ENCODE measurements at places on chromosomes 13 and 19.

DNA sequence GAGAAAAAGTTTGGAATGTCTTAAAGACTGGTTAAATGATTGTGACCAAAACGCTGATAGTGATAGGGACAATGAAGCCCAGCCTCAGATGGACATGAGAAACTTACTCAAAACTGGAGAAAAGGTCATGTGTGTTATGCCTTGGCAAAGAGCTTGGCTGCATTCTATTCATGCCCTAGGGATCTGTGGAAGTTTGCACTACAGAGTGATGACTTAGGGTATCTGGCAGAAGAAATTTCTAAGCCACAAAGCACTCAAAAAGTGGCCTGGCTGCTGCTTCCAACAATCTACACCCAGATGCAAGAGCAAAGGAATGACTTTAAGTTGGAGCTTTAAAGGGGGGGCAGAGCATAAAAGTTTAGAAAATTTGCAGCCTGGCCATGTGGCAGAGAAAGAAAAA, 521.3 kb downstream of the UQCRFS1 start:
- no peak for DNase-seq

DNA sequence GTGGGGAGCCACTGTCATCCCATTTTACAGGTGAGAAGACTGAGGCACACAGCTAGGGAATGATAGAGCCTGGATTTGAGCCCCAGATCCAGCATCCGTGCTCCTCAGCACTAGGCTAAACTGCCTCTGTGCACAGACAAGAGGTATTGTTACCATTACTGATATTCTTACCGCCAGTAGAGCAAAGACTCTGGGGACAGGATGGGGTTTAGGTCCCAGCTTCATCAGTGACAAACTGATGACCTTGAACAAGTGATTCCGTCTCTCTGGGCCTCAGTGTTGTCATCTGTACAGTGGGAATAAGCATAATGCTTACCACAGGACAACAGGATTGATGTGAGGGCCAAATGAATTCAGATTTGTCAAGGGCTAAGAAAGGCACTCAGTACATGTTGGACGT, 16.5 kb downstream of the AXL start:
- no peak for DNase-seq

GRCh38 chr13:44206434-44206833, 167.2 kb upstream of the SERP2 start:
- DNase-seq, result no peak

DNA sequence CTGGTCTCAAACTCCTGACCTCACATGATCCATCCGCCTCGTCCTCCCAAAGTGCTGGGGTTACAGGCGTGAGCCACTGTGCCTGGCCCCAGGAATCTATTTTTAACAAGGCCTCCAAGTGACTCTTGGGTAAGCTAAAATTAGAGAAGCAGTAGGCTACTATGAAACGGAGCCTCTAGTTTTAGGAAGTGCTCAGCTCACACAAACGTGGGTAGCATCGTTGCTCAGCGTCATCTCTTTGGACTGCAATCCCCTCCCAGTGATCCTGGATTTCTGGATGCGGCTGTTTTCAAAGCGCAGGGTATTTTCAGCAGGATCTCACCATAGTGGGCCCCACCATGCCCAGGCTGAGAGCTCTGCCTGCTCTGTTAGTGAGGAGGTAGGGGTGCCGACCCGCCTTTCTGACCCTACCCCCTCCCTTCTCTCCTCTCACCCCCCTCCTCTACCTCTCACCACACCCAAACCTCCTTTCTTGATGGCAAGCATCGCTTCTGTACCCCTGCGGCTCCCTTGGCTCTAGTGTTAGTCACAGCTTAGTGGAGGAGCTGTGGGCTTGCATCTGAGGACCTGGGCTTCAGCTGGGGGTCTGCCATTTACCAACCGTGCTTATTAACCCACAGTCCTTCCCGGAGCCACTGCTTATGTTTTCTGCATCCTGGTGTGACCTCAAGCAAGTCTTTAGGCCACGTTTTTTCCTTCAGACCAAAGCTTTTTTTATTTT, 34.2 kb downstream of the GJA3 start:
- DNase-seq, result no peak
